ENCODE measurements at places on chromosomes 5 and 9. TPM values are rescaled to one million over a fixed set of nuclear protein-coding genes. Genes with fewer than 3 reads are reported as not detected.

Gene DIRAS2
- 0.17 TPM for total RNA-seq

Gene MZB1
- total RNA-seq, result not detected

Gene CSNK1A1
- 283 TPM for total RNA-seq

Gene C7
- 1,019 TPM for total RNA-seq

Gene GGTA1
- total RNA-seq, result 12.5 TPM

Gene NMUR2
- total RNA-seq, result not detected

Gene ACOT12
- not detected for total RNA-seq

Gene LAMC3
- total RNA-seq, result 0.50 TPM

GRCh38 chr5:16992444-16992843 lies 56.4 kb upstream of the MYO10 start:
- no peak for DNase-seq

DNA sequence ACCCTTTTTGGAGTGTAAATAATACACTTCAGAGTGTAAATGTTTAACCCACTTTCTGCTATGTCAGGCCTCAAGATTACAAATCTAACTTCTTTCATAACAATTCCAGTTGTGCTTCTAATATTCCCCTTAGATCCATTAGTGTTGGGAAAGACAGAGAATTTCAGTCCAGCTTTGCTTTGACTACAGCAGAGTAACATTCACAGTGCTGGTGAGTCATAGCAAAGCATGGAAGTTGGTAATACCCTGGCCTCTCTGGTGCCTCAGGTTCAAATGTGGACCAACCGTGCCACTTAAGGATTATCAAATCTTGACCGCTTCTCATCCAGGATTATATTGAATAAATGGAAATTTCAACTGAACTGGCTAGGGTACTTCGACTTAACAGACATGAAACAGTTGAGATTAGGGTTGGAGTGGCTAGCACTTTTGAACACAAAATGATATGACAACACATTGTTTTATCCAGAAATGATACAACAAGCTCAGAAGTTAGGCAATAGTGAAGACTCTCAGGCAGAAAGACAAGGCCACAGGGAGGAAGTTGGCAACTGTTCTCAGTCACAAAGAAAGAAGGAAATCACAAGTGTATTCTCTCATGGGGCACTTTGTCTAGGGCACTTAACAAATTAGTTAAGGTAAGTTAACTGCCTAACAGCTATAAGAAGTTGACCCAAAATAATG lies 24.4 kb upstream of the RASA1 start:
- DNase-seq, result no peak

DNA sequence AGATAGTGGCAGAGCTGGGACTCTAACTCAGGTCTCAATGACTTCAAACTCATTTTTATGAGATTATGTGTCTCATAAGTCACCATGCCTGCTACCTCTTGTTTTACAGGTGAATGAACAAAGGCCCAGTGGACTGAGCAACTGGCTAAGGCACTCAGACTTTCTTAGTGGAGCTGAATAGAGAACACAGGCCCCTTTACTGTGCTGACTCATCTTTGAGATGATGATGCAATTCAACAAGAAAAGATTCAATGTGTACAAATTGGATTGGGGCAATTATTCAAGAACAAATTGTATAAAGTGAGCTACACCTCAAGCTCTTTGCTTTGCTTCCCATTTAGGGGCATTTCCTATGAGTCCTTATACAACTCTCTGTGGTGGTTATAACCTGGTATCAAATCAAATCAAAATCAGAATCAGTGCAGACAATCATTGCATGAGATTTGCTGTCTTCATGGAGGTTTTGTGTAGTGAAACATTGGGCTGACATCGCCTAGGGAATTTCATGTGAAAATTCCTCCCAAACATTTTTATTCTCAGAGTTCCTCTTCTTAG lies 84.3 kb upstream of the PPP2R2B start:
- DNase-seq, result no peak

DNA sequence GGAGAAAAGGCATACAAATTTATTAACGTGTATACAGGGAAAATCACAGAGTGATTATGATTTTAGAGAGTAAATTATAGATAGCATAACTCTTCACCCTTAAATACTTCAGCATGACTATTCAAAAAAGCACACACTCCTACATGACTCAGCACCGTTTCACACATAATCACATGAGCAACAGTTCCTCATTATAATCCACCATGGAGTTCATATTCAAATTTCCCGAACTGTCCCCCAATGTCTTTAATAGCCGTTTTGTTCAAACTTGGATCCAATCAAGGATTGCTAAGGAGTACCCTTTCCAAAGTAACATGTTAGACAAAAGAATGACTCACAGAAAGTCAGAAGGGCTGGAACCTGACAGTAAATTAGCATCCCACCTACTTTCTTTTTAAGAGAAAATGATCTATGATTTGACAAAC lies 32.1 kb downstream of the RAPGEF1 start:
- DNase-seq, result no peak

DNA sequence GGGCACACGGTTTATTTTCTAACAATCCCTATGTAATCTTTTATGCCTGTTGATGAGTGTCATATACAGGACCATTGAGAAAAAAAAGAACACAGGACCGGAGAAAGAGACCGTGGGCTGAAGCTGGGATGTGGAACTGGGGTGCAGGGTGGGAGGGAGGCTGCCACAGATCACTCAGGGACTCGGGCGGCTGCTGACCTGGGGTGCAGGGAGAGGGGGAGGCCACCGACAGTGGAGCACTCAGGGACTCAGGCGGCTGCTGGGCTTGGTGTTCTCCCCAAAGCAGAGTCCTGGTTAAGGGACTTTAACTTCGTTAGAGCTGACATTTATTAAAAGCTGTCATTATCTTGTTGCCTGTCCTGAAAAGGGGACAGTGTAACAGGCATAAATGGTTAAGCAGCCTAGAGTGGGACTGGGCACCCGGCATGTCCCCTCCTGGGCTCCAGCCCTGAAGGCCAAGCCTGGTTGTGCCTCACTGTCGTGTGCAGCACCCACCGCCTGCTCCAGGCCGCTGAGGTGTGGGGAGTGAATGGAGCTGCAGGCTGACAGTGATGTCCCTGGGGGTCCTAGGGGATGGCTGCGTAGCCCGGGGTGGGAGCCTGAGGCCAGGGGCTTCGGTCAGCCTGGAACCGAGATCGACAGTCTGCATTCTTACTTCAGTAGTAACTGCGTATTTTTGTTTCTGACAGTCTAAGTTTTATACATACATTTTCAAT lies 14.0 kb downstream of the NDUFS6 start:
- DNase-seq, result no peak

- DNase-seq, result no peak
Observed at GRCh38 chr9:98251551-98251950, 3.9 kb downstream of the TBC1D2 start.

DNA sequence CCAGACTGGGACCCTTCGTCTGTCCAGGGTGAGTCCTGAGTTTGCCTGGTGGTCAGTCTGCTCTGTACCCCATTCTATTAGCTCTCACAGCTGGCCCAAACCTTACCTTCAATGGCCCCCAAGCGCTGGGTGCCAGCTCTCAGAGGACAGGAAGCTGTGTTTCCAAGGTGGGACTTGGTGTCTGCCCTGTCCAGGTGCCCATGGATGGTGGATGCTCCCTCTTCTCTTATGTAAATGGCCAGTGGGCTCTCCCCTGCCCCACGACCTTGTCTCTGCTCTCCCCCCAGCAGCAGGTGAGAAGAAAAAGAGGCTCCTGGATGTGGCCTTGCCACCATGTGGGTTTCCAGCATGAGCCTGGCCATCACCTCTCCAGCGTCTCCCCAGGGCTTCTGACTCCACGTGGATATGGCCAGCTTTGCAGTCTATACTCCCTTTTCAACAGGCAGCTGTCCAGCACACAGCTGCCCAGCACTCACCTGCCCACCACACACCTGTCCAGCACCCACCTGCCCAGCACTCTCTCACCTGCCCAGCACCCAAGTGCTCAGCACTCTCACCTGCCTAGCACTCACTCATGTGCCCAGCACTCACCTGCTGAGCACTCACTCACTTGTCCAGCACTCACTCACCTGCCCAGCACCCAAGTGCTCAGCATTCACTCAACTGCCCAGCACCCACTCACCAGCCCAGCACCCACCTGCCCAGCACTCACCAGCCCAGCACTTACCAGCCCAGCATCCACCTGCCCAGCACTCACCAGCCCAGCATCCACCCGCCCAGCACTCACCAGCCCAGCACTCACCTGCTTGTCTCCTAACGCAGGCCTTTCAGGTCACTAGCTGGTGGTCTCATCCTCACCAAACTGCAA lies 136.2 kb upstream of the IRX2 start:
- no peak for DNase-seq

DNA sequence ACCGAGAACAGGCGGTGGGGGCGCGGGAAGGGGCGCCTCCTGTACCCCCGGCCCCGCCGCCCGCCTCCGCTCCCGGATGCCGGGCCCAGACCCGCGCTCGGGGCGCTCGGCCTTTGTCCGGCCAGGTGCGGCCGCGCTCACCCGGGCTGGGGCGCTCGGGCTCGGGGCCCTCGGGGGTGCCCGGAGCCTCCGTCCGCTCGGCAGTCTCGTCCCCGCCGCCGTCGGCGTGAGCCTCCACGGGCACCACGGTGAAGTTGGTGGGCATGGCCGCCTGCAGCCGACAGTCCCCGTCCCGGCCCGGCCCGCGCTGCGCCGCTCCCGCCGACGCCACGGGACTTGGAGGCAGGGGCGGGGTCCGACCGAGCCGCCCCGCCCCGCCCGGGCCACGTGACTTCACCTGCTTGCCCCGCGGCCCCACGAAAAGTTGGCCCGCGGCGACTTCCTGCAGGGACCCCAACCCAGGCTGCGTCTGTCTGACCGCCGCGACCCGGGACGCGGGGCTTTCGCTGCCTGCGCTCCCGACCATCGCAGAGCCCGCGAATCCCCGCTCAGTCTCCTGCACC lies at the start of gene SLC12A7:
SLC12A7 (minus strand) TSS at position 337 of the 563 bp plus-strand sequence; CDS start at position 265, 72 bp downstream.
- no peak for DNase-seq

DNA sequence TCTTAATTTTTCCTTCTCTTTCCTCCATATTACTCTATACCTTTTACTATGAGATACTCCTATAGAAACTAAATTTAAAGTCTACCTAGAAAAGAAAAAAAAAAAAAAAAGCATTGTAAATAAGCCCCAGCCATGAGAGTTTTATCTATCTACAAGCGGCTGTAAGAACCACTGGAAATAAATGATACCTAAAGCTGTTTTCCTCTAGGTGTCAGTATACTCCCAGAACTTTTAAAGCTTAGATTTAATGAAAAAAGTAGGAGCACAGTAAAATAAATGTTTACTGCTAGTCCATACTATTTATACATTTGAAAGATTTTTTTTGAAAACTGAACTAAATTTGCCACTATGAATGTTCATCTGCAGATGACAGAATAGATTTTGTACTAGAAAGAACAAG lies 26.2 kb downstream of the TYRP1 start:
- DNase-seq, result no peak

- no peak for DNase-seq
Observed at GRCh38 chr9:106575823-106576222, 287.1 kb upstream of the ZNF462 start.

GRCh38 chr5:68420476-68421344 lies 205.2 kb downstream of the PIK3R1 start:
- no peak for DNase-seq

GRCh38 chr9:131708226-131709002 lies 31.5 kb downstream of the RAPGEF1 start:
- DNase-seq, result no peak

- no peak for DNase-seq
Observed at GRCh38 chr5:15538516-15538915, 38.5 kb downstream of the FBXL7 start.

- no peak for DNase-seq
Observed at GRCh38 chr5:32889078-32889477, 178.0 kb downstream of the NPR3 start.

DNA sequence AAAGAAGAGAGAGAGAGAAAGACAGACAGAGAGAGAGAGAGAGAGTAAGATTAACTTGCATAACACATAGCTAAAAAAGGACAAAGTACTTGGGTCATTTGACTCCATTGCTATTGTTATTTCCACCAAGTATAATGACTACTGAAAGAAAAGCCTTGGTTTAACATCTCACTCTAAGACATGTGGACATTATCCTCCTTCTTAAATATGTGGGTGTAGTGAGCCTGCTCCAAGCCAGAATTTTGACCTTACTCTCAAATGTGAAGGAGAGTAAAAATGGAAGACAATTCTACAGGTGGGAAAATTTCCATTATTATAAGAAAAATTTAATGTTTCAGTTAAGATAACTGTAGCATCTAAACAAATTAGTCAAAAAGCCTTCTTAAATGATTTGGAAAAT lies 8.5 kb upstream of the MARCOL start:
- DNase-seq, result no peak
